Astrocyte of the spinal cord (primary cell): ENCODE measurements at places on chromosomes 6 and 20.

- no peak for DNase-seq
These were observed 13.8 kb upstream of the MYL9 start for GRCh38 chr20:36527331-36528125.

- DNase-seq = peak; percentile 54
These were observed 84.5 kb upstream of the MCHR2 start for GRCh38 chr6:100078509-100078908.

DNA sequence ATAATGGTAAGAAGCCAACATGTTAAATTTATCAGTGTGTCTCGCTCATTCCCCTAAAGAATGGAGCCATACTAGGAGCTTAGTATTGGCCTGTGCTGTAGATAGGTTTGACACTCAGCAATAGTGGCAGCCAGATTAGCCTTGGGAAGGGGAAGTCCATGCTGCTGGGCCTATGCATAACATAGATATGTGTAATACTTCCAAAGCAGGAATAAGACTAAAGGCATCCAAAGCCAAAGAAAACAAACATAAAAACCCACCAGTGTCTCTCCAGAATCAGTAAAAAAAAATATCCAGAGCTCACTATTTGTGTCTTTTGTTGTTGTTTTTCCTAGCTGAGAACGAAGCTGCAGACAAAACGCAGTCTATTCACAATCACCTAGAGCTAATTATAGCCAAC lies 104.2 kb upstream of the STXBP5 start:
- peak; percentile 85 for DNase-seq

DNA sequence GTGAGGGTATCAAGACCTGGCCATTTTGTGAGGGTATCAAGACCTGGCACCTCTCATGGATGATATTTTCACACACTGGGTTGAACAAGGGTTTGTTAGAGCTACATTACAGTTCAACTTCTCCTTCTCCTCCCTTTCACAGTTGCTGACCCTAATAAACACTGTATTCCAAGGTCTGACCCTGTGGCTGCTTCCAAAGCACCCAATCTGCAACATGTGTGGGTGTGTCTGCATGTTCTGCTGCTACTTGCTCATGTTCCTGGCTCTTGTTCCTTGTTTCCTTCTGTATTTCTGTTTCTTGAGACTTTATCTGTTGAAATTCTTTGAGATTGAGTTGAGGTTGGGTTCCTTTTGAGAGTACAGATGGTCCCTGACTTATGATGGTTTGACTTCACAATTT lies 162.1 kb upstream of the GMDS start:
- DNase-seq = no peak

DNA sequence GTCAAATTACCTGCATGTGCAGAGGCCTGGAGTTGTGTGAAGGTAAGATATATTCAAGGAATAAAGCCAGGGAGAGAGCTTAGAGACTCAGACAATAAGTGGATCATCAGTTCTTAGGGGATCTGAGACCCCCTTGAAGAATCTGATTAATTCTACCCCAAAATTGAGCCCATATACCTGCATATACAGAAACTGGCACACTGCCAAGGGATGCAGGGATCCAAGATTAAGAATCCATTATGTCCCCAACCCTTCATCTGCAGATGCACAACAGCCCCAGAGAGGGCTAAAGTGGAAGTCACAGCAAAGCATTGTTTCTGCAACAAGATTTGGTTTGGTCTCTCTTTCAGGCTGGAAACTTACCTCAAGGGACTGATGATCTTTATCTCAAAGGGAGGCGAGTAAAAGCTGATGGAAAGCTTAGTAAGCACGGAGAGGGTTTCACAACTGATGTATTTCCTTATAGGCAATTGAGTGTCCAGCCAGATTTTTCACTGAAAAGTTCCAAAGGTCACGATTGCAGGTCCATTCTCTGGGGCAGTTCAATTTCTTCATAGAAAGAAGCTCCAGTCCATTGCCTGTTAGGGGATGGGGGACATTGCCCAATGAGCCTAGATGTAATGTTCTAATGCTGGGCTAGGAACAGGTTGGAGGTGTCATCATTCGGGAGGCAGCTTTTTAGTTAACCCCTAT lies 20.9 kb upstream of the STK35 start:
- no peak for DNase-seq
